ENCODE measurements at places on chromosomes 3 and 15. TPM values are rescaled to one million over a fixed set of nuclear protein-coding genes. Genes with fewer than 3 reads are reported as not detected.

GOLGA6L7 gene
- not detected for total RNA-seq

PP2D1 gene
- total RNA-seq: not detected

GOLGA6L9 gene
- total RNA-seq: 3.8 TPM

PCBP4 gene
- total RNA-seq: 10.9 TPM

SERPINI2 gene
- not detected for total RNA-seq

LRRN1 gene
- total RNA-seq: not detected

MST1 gene
- total RNA-seq: 4.0 TPM

SHC4 gene
- 10.9 TPM for total RNA-seq

ABI3BP gene
- 1.3 TPM for total RNA-seq

CFAP44 gene
- total RNA-seq: 2.6 TPM

TRIM59 gene
- total RNA-seq: 20.5 TPM

DNA sequence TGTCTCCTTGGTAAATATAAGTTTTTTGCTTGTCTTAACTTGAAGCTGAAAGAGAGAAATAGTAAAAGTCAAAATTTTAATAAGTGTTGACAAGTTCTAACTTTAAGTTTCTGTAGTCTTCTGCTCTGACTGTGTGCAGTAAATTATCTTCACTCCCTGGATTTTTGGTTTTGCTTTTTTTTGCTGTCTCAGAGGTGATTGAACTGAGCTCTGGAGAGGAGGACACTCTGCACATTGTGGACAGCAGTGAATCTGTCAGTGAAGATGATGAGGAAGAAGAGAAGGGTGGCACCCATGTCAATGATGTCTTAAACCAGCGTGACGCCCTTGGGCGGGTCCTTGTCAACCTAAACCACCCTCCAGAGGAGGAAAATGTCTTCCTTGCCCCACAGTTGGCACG, 40.5 kb upstream of the TEX264 start:
- DNase-seq: no peak

- no peak for DNase-seq
Measured at GRCh38 chr15:92892201-92892555, 7.9 kb upstream of the CHD2 start.

DNA sequence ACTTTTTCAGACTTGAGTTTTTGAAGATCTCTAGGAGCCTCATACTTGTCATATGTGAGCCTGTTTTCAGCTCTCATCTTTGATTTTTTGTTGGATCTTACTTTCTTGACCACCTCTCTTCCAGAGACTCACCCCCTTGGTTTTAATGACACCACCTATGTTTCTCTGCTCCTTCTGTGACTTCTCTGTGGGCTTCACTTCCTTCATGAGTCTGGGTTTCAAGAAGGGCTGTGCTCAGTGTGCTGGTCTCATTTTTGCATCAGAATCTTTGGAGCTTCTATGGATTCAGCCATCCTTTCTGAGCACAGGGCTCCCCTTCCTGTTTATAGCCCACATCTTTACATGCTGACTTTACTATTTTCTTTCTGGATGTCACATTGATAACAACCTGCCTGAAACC, 17.7 kb downstream of the PPM1L start:
- no peak for DNase-seq

GRCh38 chr15:51366920-51367319, 25.5 kb downstream of the GLDN start:
- DNase-seq: no peak

DNA sequence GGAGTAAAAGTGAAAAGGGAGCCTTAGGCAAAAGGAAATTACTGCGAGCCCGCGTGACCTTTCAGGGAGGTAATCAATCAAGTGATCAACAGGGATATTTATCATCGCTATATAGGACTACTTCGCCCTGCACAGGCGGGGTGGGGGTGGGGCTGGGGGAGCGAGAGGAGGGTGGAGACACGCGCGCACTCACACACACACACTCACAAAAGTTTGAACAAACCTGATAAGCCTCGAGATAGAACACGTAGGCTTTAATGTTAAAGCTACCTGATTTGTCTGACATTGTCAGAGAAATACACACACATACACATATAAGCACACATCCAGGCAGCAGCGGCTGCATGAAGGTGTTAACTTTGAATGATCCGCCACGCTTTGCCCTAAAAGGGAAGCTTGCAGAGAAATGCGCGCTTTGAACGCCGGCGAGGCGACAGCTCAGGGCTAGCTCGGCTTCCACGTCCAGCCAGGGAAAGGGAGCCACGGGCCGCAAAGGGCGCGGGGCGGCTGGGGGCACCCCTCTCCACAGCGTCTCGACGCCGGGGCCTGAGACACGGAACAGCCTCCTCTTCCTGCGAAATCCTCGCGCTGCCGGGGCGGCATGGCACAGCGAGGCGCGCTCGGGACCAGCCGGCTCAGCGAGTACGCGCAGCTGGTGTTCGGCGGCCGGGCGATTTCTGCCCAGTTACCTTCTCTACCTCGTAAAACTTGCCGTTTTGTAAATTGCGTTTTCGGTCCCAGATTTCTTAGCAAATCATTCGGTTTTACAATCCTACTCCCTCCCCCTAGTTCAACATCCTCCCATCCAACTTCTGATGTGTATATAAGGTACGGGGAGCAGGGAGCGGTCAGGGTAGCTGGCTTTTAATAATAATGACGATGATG, 4.8 kb upstream of the MECOM start:
- no peak for DNase-seq

- no peak for DNase-seq
Measured at GRCh38 chr3:58746758-58747157, 80.2 kb upstream of the FAM3D start.

DNA sequence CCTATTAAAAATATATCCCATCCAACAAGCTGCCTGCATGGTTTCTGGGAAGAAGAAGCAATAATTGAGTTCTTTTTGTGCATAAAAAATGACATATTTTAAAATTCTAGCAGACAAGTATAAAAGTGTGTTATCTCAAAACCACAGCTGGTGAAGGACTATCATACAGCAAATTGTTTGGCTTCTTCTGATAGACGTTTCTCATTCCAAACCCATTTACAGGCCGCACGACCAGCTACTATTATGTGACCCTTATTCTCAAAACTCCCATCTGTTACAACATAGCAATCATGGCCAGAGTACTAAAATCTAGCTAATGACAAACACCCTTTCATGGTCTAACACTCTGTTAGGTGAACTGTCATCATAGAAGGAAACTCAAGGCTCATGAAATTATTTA, 21.7 kb downstream of the ETFA start:
- DNase-seq: no peak

- no peak for DNase-seq
Measured at GRCh38 chr3:18086078-18086477, 339.1 kb downstream of the SATB1 start.

- no peak for DNase-seq
Measured at GRCh38 chr15:36313736-36314280, 265.6 kb upstream of the CDIN1 start.

DNA sequence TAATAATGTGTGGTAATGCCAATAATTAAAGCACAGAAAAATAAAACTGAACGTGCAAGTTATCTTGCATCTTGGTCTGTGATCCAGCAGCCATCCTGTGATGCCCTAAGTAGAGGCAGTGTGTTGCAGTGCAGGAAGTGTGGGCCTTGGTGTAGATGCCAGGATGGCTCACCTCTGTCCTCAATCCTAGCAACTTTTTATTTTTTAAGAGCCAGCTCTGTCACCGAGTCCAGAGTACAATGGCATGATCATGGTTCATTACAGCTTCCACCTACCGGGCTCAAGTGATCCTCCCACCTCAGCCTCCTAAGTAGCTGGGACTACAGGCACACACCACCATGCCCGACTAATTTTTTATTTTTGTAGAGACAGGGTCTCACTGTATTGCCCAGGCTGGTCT, 7.6 kb downstream of the BAHD1 start:
- no peak for DNase-seq

DNA sequence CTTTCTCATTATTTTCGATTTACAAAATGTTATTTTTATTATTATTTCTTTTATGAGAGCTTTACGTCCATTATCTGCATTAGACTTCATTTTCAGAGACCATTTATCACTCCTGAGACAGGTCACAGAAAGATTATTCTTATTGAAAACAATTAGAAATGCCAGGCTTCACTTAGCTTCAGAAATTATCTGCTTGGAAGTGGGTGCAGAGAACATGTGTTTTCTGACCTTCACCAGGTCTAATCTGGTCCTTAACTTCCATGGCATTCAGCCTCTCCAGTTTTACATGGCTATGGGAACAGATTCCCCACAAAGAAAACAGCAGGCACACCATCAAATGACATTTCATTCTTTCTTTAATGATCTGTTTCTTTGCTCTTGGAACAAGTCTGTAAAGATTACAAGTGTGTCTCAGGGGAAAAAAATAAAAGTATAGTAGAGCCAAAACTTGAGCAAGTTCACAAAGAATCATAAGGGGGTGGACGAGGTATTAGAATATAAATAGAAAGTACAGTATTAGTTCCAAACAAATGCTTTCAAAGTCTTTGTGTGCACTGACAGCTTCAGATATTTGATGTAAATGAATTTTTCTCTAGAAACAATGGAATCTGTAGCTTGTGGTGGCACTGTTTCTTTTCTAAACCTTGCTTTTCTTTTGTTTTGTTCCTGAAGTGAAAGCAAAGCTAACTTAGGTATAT, 294.2 kb upstream of the MEIS2 start:
- DNase-seq: no peak

- DNase-seq: peak; percentile 33
Measured at GRCh38 chr15:98292442-98293240, 332.1 kb downstream of the ARRDC4 start.

DNA sequence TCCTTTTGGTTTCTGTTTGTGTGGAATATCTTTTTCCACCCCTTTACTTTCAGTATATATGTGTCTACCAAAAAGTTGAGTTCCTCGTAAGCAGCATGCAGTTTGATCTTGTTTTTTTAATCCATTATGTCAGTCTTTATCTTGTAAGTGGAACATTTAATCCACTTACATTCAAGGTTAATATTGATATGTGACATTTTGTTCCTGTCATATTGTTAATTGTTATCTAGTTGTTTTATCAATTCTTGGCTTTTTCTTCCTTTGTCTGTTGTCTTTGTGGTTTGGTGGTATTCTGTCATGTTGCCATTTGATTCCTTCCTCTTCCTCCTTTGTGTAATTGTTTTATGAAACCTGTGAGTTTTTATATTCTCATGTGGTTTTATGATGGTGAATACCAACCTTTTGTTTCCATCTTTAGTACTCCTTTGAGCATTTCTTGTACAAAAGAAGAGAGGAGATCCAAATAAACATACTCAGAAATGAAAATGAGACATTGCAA, 43.4 kb upstream of the XCR1 start:
- DNase-seq: no peak

- no peak for DNase-seq
Measured at GRCh38 chr3:42545284-42545900, 36.4 kb downstream of the SEC22C start.

- DNase-seq: no peak
Measured at GRCh38 chr3:141181819-141182218, 49.8 kb upstream of the PXYLP1 start.

DNA sequence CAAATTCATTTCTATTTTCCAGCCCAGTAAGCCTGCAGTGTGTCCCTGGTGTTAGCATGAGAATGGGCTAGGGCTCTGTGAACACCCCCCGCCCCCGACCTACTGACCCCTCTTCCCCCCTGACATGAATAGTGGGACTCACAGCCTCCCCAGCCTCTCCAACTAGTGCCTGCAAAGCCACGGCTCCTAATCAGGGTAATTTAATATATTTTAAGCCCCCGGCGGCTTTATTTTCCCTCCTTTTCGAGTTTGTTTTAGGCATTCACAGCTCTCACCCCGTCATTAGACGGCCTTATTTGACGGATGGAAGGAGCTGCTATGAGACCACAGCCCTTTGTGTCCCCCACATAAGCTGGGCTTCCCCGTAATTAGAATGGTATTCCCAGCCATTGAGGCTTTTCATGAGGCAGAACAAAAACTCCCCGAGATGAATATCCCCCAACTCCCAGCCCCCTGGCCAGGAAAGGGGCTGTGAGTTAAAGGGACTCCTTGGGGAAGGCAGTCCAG, 78.3 kb upstream of the POLG start:
- DNase-seq: no peak

DNA sequence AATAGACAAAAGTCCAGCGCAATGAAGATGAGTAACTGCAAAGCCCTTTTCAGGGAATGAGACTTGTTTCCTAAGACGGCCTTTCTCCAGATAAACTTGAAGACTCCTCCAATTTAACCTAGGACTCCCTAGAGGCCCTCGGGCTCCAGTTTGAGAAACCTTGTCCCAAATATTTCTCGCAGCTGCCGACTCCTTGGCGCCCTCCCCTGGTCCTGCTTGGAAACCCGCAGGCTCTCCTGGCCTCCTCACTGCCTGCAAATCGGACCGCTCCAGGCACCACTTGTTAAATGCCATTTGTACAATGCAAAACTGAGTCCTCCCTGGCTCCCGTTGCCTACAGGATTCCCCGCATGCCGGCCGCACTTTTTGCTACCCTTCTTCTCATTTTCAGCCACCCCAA, 36.8 kb downstream of the MUC4 start:
- DNase-seq: peak; percentile 6

GRCh38 chr3:59775106-59775505, 725.3 kb upstream of the CFAP20DC start:
- DNase-seq: no peak

- no peak for DNase-seq
Measured at GRCh38 chr3:146169891-146170290, 8.9 kb upstream of the PLOD2 start.

DNA sequence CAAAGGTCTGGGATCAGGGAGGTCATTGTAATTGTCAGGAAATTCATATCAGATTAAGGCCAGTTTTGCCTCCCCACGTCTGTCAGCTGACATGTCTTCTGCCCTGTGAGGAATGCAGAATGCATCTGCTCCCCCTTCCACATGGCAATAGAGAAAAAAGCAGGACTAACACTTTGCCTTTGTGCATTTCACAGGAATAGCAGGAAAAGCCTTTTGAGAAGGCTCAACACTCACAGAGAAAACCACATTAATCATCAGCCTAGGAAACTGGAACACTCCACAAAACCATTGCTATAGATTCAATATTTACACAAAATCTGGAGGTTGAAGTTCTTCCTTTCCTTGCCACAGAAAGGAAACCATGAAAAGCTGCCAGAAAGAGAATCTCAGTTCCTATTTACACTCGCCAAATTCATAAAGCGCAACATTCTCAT, 165.2 kb upstream of the HES1 start:
- no peak for DNase-seq
